ENCODE measurements at places on chromosomes 3 and 15. TPM values are rescaled to one million over a fixed set of nuclear protein-coding genes. Genes with fewer than 3 reads are reported as not detected.

GRCh38 chr3:148757238-148758215 lies 59.8 kb downstream of the AGTR1 start:
- H3K27ac ChIP-seq: peak overlapping the region; percentile 55
- no peaks in the 10 kb centered on the region for H3K36me3 ChIP-seq
- no peak overlapping the region for H3K4me3 ChIP-seq
- no peaks in the 10 kb centered on the region for H3K27me3 ChIP-seq
- H3K4me1 ChIP-seq: no peaks in the 10 kb centered on the region

- DNase-seq: no peak
- H3K4me1 ChIP-seq: peaks cover 5% of the 10 kb centered on the region
- no peaks in the 10 kb centered on the region for H3K27me3 ChIP-seq
Measured at GRCh38 chr15:41777421-41777973, 3.2 kb downstream of the MAPKBP1 start.

The SUCNR1 gene
- total RNA-seq: 1.6 TPM

The CRTAP gene
- total RNA-seq: 180 TPM

- H3K4me1 ChIP-seq: no peaks in the 10 kb centered on the region
- H3K27me3 ChIP-seq: no peaks in the 10 kb centered on the region
- no peak for DNase-seq
Measured at GRCh38 chr3:54968546-54969172, 40.8 kb upstream of the LRTM1 start.

DNA sequence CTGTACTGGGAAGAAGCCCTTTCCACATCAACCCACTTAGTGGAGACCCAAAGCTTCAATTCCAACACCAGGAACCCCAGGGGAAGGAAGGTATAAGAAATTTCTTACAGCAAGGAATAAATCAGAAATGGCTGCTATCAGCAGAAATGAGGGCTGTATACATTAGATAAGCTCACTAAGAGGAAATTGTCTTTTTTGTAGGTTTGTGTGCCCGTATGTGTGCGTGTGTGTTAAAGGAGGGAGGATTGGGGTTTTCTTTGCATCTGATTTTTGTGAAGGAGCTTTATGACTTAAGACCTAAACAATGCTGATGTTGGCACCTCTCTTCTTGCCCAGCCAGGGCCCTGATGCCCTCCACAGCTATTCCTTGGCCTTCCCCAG lies 18.6 kb downstream of the ARRDC4 start:
- DNase-seq: no peak
- H3K36me3 ChIP-seq: no peaks in the 10 kb centered on the region
- no peaks in the 10 kb centered on the region for H3K4me1 ChIP-seq
- no peak overlapping the region for H3K4me3 ChIP-seq
- no peak overlapping the region for H3K27ac ChIP-seq

The DPPA2 gene
- total RNA-seq: not detected

- no peaks in the 10 kb centered on the region for H3K36me3 ChIP-seq
- no peaks in the 10 kb centered on the region for H3K4me1 ChIP-seq
- no peaks in the 10 kb centered on the region for H3K27me3 ChIP-seq
Measured at GRCh38 chr3:44924457-44925084, 50.2 kb downstream of the TGM4 start.

GRCh38 chr15:61935493-61935892 lies 124.8 kb downstream of the VPS13C start:
- DNase-seq: no peak
- H3K4me3 ChIP-seq: no peak overlapping the region
- H3K4me1 ChIP-seq: no peaks in the 10 kb centered on the region
- H3K27me3 ChIP-seq: no peaks in the 10 kb centered on the region

DNA sequence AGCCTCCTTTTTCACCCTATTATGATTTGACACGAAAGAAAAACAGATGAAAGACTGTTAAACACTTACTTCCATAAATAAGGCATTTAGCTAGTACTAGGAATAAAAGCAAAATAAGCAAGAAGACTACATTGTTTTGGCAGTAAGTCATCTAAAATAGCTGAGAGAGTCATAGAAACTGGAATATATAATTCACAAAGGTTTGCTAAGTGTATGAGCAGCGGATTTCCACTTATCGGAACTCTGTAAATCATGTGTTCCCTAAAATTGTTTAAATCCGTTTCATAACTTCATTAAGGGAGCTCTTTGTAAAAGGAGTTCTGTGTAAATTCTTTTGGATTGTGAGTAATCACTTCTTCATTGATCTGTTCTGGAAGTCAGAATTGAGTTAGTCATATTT lies 202.5 kb upstream of the CBLB start:
- peak overlapping the region; percentile 39 for H3K27ac ChIP-seq
- DNase-seq: no peak
- H3K36me3 ChIP-seq: no peaks in the 10 kb centered on the region
- H3K4me1 ChIP-seq: no peaks in the 10 kb centered on the region

DNA sequence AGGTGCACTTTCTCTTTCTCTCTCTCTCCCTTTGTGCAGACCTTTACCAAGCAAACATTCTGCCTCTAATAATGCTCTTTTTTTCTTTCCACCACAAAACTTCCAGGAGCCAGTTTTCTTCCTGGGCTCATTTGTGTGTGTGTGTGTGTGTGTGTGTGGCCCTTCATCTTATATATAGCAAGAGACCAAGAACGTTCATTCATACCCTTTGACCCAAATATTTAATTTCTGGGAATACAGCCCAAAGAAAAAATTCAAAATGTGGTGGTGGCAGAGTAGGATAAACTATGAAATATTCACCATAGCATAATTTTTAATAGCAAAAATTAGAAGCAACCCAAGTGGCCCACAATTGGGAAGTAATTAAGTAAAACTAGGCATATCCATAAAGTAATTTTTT lies 398.9 kb downstream of the IGSF11 start:
- no peaks in the 10 kb centered on the region for H3K36me3 ChIP-seq
- H3K27ac ChIP-seq: no peak overlapping the region
- H3K4me3 ChIP-seq: no peak overlapping the region
- H3K4me1 ChIP-seq: no peaks in the 10 kb centered on the region

DNA sequence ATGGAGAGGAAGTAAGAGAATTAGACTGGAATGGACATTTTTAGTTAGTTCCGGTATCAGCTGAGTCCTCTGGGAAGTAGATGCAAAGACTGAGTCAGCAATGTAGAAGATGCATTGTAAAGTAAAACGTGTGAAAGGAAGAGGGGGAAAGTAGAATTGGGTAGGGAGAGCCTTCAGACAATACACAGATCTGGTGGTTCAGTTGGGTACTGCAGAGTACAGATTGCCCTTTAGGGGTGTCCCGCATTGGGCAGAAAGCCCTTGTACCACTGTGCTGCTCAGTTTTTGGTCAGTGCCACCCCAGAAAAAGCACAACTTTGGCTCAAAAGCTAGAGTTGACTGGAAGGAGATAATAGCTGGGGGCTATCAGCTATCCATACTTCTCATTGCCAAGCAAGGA lies 247.4 kb downstream of the KBTBD8 start:
- DNase-seq: no peak
- no peaks in the 10 kb centered on the region for H3K27me3 ChIP-seq
- H3K4me3 ChIP-seq: no peak overlapping the region
- H3K27ac ChIP-seq: no peak overlapping the region
- no peaks in the 10 kb centered on the region for H3K4me1 ChIP-seq
- H3K36me3 ChIP-seq: no peaks in the 10 kb centered on the region

The SOX14 gene
- total RNA-seq: not detected

- DNase-seq: no peak
- H3K4me3 ChIP-seq: no peak overlapping the region
- no peak overlapping the region for H3K27ac ChIP-seq
- H3K27me3 ChIP-seq: no peaks in the 10 kb centered on the region
- no peaks in the 10 kb centered on the region for H3K36me3 ChIP-seq
Measured at GRCh38 chr3:72533591-72534473, 314.4 kb downstream of the SHQ1 start.

DNA sequence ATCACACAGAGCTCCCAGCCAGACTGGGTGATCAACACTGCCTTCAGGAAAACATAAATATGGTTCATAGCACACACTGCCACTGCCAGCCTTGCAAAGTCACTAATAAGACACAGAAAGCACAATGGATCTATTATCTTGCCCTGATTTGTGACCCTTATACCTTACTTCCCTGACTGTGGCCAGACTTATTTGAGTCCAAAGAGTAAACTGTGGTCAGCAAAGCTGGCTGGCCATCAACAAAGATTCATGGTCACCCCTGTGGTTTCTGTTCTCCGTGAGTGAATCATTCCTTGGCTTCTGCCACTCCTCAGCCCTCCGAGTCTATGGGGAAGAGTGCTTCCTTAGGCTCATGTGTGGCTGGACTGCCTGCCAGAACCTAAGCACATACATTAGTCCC lies 437.7 kb downstream of the RAP2B start:
- peak overlapping the region; percentile 43 for H3K27ac ChIP-seq
- no peaks in the 10 kb centered on the region for H3K27me3 ChIP-seq
- H3K4me3 ChIP-seq: no peak overlapping the region
- H3K36me3 ChIP-seq: no peaks in the 10 kb centered on the region

The KNG1 gene
- not detected for total RNA-seq

DNA sequence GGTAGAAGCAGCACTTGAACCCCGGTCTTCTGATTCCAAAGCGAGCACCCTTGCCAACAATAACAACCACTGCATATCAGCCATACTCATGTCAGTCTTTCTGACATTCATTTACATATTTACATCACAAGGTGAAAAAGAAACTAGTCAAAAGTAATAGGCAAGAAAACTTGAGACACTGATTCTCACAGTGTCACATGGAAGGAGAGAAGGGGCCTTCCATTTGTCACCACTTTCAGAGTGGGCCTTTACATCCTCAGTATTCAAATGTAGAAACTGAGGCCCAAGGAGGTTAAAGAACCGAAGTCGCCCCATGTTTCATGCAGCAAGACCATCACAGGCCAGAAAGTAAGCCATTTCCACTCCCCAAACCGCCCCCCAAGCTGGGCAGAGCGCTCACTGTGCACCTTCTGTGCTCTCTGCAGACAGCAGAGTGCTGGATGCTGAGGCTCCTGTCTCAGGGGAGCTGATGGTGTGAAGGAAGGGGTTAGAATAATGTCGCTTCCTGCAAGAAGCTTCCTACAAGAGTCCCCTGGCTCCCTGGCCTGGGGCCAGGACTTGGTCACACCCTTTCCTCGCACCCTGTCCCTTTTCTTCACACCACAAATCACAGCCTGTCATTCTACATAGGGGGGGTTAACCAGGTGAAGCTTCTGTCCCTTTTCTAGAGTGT lies 260.1 kb downstream of the UACA start:
- H3K27ac ChIP-seq: no peak overlapping the region
- H3K4me3 ChIP-seq: no peak overlapping the region
- peaks cover 15% of the 10 kb centered on the region for H3K4me1 ChIP-seq
- H3K36me3 ChIP-seq: no peaks in the 10 kb centered on the region
- DNase-seq: no peak

DNA sequence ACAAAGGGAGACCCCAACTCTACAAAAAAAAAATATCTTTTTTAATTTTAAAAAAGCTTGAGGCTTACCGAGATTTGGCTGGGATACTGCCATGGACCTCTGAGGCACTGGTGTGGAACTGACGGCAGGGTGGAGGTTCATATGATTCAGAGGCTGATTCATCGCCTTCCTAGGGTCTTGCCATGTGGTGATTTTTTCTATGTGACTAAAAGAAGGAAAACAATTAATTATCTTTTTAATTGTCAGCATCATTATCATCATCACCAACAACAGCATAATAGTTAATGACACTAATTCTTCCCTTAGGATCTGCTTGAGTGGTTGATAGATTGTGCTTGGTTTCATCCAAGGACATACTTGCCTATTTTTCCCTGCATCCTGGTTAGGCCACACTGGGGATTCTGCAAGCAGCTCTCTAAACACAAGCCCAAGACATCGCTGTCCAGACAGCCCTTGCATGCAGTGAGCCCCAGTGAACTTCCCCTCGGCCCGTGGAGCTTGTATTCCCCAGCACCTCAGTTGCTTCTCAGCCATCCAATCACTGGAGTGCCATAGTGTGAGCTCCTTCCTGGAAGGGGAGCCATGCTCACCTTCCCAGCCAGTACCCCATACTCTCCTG lies 84.9 kb downstream of the WWTR1 start:
- no peak overlapping the region for H3K4me3 ChIP-seq
- H3K36me3 ChIP-seq: no peaks in the 10 kb centered on the region
- no peaks in the 10 kb centered on the region for H3K27me3 ChIP-seq
- peak overlapping the region; percentile 83 for H3K27ac ChIP-seq

DNA sequence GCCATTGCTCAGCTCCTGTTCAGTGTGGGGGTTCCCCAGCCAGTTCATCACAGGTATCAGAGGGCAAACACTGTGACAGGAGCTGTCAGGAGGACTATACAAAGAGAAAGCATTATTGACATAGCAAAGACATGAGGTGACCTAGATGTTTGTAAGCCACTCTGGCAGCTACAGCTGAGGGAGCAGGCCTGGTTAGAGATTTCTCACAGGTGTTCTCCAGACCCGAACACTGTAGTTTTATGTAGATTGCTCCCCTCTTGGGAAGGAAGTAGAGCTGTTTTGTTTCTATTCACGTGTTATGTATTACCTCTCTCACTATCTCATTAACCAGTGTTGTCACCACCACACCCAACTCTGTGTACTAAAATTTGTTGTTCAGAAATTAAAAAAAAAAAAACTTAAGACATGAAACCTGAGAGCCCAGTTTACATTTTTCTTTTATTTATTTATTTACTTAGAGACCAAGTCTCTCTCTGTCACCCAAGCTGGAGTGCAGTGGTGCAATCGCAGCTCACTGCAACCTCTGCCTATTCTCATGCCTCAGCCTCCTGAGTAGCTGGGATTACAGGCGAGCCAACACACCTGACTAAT lies 123.7 kb downstream of the RBPMS2 start:
- H3K27me3 ChIP-seq: no peaks in the 10 kb centered on the region
- no peak overlapping the region for H3K4me3 ChIP-seq
- DNase-seq: no peak
- no peaks in the 10 kb centered on the region for H3K4me1 ChIP-seq

The LINGO1 gene
- total RNA-seq: not detected

GRCh38 chr15:59722476-59722875 lies 33.4 kb upstream of the BNIP2 start:
- no peaks in the 10 kb centered on the region for H3K4me1 ChIP-seq
- H3K36me3 ChIP-seq: no peaks in the 10 kb centered on the region
- no peaks in the 10 kb centered on the region for H3K27me3 ChIP-seq
- H3K4me3 ChIP-seq: no peak overlapping the region

The FRMD4B gene
- total RNA-seq: 35.0 TPM

The ATP2B2 gene
- not detected for total RNA-seq

The CHRNA3 gene
- not detected for total RNA-seq

Measured in breast epithelium (tissue), 4 donors.